ENCODE measurements at places on chromosomes 1 and 21.

DNA sequence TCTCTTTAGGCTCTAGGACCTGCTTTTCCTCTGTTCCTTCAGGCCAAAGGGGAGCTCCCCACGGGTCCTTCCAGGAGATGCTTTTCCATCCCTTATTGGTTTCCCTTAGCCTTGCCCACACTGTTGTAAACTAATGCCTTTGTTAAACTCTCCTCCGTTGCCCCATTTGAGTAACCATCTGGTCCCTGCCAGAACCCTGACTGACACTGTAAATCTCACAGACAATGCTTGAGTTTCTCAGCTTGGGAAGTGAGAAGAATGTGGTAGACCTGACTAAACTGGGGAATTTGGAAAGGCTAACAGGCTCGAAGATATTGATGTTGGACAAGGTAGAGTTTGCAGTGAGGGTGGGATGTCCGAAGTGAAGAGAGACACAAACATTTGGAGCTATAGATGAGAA, 11.4 kb downstream of the AKNAD1 start:
- no peak for DNase-seq

- DNase-seq: no peak
These were observed 452.6 kb downstream of the PTBP2 start for GRCh38 chr1:97174039-97174704.

DNA sequence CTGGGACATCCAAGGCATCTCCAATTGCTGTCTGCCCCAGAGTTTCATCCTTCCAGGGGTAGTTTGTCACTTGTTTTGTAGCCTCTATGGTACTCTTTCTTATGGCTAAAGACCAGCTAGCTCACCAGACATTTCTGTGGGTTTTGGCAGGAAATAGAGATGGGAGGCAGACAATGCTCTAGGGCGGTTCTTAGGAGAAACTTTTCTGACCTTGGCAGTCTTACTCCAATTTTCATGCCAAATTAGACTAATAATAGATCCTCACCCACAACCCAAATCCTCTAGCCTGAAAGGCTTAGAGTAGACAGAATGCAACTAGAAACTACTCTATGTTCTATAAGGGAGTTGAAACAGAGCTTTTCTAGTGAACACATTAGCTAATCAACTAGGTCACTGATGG, 69.8 kb downstream of the LRIG2 start:
- DNase-seq: no peak

GRCh38 chr1:234963180-234963903, 165.3 kb downstream of the TOMM20 start:
- peak; percentile 78 for DNase-seq

- DNase-seq: no peak
These were observed 13.6 kb downstream of the S100A11 start for GRCh38 chr1:152023221-152023620.

DNA sequence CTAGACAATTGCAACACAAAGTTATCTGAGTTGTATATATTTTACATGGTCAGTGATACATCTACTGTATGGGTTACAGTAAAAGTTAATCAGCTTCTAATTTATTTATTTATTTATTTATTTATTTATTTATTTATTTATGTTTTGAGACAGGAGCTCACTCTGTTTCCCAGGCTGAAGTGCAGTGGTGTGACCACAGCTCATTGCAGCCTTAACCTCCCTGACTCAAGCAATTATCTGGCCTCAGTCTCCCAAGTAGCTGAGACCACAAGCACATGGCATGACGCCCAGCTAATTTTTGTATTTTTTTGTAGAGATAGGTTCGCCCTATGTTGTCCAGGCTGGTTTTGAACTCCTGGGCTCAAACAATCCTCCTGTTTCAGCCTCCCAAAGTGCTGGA, 241.6 kb downstream of the PTPRC start:
- DNase-seq: no peak

DNA sequence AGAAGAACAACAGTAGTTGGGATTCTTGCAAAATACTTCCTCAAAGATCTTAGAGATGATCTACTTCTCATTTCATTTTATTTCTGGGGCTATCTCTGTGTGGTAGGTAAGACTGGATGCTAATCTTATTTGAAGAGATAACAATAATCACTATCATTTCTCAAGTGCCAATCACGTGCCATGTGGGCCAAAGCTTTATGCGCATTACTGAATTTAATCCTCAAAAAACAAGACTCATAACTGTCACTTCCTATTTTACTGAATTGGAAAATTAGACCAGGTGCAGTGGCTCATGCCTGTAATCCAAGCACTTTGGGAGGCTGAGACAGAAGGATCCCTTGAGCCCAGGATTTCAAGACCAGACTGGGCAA, 121.7 kb downstream of the KCNN3 start:
- no peak for DNase-seq
